ENCODE measurements at places on chromosomes 5 and 9.

GRCh38 chr9:95307538-95307937 is 10.0 kb downstream of the FANCC start:
- no peak for DNase-seq

GRCh38 chr9:114456929-114457328 is 48.3 kb downstream of the WHRN start:
- no peak for DNase-seq

- no peak for DNase-seq
Observed at GRCh38 chr5:107542428-107542827, 128.3 kb downstream of the EFNA5 start.

DNA sequence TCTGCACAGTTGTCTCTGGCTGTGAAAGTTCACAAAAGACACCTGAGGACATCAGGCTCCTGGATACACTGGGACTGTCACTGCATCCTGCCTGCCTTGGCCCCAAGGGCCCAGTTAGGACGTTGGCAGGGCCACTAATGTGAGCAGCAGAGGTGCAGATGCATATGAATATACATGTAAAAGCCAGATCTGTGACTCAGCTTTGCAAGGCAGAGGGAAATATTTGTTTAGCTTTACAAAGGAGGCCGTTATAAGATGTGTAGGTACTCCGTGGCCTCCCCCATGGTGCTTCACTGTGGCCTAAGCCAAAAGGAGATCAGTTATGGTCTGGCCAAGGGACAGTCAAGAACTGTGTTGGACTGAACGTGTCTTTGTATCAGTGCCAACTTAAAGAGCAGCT is 4.1 kb upstream of the C1QTNF3 start:
- no peak for DNase-seq

DNA sequence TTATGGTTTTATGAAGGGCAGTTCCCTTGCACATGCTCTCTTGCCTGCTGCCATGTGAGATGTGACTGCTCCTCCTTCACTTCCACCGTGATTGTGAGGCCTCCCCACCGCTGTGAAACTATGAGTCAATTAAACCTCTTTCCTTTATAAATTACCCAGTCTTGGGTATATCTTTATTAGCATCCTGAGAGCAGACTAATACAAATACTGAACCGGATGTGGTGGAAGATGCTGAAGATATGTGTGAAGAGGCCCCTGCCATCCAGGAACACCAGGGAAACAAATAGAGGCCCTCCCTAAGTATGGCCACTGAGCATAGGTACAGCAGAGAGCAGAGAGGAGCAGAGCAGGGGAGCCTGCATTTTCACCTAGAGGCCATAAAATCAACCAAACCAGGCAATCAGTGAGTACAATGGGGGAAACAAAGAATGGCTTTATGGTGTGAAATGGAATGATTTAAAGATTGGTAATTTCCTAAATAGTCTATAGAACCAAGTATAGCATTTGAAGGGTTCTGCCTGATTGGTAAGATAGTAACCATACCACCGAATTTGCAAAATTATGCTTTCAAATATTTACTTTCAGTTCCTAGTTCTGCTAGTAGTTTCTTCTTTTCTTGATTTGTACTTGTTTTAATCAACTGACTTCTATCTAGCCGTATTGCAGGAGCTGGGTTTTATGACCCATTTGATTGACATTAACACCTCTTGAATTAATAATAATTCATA is 421.6 kb downstream of the IRX1 start:
- DNase-seq: no peak

- DNase-seq: no peak
Observed at GRCh38 chr5:87138091-87138805, 129.4 kb upstream of the RASA1 start.

GRCh38 chr5:178108446-178108845 is 4.9 kb upstream of the N4BP3 start:
- no peak for DNase-seq

- DNase-seq: no peak
Observed at GRCh38 chr5:119328753-119329602, 26.8 kb upstream of the TNFAIP8 start.

- DNase-seq: no peak
Observed at GRCh38 chr9:14278291-14278721, 35.6 kb downstream of the NFIB start.
